ENCODE measurements at places on chromosomes 13 and 19. TPM values are rescaled to one million over a fixed set of nuclear protein-coding genes. Genes with fewer than 3 reads are reported as not detected.

The SHISA2 gene
- 34.1 TPM for total RNA-seq

- no peak for DNase-seq
These were observed 802.3 kb upstream of the ARGLU1 start for GRCh38 chr13:107370015-107370785.

The FAM98C gene
- total RNA-seq: 5.8 TPM

The EXOSC5 gene
- 18.2 TPM for total RNA-seq

The MTUS2 gene
- 6.8 TPM for total RNA-seq

The C1QTNF9B gene
- total RNA-seq: not detected

- DNase-seq: no peak
These were observed 33.2 kb downstream of the CCL25 start for GRCh38 chr19:8085598-8086408.

DNA sequence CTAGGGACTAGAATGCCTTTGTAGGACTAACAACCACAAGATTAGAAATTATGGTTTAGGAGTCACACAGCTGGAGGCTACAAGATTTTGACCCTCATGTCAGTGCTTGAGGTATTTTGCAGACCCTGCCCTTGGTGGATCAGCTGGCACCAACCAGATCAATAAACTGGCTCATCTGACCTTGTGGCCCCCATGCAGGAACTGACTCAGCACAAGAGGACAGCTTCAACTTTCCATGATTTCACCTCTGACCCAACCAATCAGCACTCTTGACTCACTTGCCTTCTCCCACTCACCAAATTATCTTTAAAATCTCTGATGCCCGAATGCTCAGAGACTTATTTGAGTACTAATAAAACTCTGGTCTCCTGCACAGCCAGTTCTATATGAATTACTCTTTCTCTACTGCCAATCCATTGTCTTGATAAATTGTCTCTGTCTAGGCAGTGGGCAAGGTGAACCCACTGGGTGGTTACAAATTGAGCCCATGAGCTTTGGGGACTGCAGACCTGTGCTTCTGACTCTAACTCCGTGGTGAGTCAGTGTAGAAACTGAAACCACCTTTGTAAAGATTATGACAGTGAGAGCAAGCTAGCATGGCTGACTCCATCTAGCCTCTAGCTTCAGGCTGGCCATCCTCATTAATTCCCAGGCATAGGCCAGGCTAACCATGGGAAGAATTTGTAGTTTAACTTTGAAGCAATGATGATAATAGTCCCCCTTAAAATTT, 33.9 kb upstream of the CEACAM8 start:
- no peak for DNase-seq

The TPGS1 gene
- 20.0 TPM for total RNA-seq

The KLK3 gene
- total RNA-seq: not detected

Data from glutamatergic neuron (in vitro differentiated cells).